Amygdala (tissue), 56 donors: ENCODE measurements at places on chromosomes 11 and 22.

DNA sequence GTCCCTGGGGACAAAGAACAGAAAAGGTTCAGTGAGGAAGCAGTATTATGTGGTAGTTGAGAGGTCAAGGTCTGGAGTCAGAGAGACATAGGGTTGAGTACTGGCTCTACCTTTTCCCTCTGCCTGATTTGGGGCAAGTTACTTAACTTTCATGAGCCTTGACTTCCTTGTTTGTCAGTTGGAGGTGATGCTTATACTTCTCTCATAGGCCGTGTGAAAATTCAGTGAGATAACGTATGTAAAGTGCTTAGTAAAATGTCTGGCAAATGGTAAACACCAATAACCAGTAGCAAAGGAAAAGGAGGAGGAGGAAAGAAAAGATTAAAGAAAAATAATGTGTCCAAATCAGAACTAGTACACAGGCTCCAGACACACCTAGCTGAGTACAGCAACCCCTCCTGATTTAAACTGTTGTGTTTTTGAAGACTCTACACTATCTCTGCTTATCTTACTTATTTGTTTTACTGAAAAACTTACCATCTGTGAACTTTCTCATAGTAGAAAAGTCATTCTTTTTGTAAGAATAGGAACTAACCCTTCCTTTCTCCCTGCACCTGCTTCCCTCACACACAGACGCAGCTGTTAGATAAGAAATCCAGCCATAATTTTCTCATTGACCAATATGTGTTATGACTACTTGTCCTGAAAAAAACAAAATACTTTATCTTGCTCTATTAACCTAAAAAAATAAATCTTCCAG lies 126.9 kb downstream of the CD44 start:
- no peak for DNase-seq

DNA sequence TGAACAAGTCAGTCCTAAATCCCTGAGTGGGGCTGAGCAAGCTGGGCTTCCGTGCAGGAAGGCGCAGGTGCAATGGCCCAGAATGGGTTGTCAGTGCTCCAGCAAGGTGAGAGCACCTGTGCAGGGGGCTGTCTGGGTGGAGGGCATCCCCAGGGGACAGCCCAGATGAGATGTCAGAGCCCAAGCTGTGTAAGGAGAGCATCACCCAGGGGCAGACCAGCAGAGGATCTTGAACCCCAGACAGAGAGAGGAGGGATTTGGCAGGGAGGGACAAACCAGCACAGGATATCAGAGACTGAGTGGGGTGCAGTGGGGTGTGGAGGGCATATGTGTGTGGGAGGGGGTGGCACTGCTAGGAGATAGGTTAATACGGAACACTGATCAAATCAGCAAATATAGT lies 114.9 kb upstream of the TMEM45B start:
- DNase-seq = no peak

- DNase-seq = no peak
Measured at GRCh38 chr22:47146391-47146790, 383.9 kb downstream of the TBC1D22A start.

- DNase-seq = no peak
Measured at GRCh38 chr11:91850533-91851275, 373.9 kb upstream of the FAT3 start.

DNA sequence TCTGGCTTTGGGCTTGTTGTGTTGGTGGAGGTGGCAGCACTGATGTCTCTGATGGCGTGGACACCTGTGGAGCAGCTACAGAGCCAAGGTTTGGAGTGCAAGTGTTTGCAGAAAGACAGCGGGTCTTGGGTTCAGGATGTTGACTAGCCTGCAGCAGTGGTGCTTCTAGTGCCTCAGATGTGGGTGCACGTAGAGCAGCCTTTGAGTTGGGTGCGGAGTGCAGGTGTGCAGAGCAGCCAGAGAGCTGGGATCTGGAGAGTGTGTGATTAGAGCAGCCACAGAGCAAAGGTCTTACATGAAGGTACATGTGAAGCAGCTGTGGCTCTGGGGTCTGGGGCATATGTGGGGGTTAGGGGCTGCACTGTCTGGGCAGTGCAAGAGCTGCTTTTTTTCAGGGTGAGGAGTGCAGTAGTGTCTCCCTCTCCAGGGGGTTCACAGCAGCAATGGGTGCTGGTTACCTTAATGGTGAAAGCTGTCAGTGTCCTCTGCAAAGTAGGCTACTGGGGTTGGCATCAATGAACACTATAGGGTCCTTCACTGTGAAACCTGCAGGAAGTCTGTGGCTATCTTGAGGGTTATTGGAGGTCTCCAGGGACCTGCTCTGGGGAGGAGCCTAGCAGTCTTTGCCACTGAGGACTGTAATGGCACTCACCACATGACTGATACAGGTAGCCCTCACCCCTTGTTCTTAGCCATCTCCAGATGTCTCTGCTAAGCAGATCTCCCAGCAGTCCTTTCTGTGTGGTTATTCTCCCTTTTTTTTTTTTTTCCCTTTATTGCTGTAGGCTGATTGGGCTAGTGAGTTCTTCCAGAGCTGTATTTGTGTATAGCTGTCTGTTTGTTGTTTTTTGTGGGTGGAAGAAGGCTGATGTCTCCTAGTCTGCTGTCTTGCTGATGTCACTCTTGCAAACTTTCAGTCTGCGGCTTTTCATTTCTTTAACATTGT lies 14.3 kb downstream of the BIRC2 start:
- no peak for DNase-seq

GRCh38 chr11:76267556-76267955 lies 61.3 kb upstream of the WNT11 start:
- no peak for DNase-seq

DNA sequence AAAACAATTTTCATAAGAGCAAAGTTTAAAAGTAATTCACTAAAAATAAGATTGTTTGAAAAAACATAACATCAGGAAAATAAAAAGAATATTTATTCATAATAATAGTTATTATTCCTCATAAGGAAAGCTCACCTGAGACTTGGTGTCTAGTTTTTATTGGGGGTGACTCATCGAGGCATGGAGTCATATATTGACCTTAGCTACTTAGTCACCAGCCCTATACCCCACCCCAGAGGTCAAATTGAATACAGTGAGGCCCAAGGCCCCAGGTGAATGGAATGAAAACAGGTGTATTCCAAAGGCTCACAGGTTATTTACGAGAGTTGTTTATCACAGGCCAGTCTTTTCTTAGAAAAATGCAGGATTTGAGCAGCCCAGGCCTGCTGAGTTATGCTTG lies 36.9 kb downstream of the CNTF start:
- no peak for DNase-seq

- DNase-seq = no peak
Measured at GRCh38 chr11:125401235-125401634, 94.8 kb downstream of the FEZ1 start.

GRCh38 chr11:72426758-72427157 lies 7.6 kb downstream of the CLPB start:
- DNase-seq = no peak

DNA sequence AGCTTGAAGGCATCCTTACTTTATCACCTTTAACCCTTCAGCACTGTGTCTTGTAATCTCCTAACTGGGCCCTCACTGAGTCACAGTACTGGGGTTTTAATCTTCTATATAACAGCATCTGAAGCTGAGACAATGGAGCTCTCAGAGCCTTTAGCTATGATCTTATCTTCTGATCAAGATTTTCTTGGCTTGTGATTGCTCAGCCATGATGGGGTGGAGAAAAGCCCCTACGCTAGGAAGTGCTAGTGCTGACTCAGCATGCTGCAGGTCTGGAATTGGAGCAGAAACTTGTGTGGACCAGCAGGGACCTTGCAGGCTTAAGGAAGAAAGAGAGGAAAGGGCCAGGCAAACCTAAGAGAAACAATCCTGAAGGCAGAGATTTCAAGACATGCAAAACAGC lies 71.7 kb upstream of the EED start:
- DNase-seq = no peak

DNA sequence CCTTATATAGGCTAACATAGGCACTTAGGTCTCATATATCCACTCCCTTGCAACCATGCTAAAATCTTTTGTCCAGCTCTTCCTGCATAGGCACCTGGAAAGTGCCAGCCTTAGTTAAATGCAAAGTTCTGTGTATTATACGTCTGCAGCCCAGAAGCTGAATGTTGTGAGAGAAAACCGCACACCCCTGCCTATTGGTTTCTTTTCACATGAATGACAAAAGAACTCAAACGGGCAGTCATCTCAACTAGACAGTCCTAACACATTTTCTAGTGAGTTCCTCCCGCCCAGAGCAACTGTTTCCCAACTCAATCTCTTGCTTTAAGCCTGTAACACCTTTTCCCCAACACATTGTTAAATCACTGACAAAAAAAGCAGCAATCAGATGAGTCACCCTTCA lies 69.4 kb upstream of the SC5D start:
- no peak for DNase-seq

DNA sequence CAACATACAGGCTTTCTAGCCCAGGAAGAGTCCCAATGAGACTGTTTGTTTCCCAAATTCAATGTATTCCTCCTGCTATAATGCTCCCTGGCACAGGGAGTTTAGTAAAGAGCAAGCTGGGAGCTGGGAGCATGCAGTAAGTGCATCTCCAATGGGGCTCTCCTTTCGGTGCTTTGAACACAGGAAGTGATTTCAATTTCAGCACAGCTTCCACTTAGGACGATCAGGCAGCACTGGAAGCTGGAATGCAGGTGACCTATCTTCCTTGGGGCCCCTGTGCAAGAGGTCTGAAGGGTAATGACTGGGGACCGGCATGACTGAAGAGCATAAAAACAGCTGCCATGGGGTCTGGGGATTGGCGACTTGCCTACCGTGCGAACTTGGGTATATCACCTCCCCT lies 76.0 kb downstream of the LARGE1 start:
- DNase-seq = no peak

GRCh38 chr11:3786781-3787428 lies 10.4 kb downstream of the NUP98 start:
- DNase-seq = no peak

DNA sequence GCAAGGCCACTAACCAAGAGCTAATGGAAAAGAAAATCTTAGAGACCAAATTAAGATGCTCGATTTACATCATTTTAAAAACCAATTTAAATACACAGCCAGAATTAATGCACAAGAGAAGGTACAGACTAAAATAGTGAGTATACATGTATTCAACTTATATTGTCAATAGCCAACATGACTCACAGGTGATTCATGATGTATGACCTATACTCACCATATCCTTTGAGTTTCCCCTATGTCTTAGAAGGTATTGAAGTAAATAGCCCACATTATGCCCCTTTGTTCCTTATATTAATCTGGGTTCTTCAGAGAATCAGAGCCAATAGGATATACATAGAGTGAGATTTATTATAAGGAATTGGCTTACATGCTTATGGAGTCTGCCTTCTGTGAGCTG lies 97.5 kb upstream of the ANO3 start:
- no peak for DNase-seq

DNA sequence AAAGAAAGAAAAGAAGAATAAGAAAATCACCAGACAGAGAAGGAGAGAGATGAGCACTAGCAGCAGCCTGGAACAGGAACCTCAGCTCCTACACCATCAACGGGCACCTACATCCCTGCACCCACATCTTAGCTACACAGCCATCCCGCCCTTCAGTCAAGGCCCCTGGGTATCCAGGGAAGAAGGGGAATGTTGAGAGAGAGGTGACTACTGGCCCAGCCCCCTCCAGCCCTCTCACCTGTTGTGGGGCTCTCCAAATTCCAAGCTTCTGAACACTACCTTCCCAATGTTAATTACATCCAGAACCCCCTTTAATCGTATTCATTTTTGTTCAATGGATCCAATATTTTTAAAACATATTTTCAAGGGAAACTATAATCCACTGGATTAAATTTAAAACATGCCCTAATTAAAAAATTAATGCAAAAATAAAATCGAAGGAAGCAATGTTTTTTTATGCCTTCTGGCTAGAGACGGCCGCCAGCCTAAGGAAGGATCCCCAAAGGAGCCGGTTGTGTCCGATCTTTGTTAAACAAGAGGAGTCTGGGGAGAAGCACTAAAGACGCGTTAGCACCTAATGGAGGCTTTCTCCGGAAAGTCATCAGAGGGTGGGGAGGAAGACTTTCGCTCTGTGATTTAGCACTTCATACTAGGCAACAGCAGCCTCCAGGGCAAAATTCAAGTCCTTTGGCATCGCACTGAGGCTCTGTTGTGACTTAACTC lies 9.5 kb downstream of the TPST2 start:
- no peak for DNase-seq

DNA sequence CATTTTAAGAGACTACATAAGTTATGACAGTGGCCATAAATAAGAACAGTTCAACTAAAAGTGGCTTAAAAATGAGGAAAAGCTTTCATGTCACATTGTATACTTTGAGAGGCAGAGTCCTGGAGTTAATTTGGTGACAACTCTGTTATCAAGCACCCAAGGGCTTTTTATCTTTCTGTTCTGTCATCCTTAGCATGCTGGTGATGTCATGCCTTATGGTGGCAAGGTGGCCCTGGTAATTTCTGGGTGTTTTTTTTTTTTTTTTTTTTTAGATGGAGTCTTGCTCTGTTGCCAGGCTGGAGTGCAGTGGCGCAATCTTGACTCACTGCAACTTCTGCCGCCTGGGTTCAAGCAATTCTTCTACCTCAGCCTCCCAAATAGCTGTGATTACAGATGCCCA lies 158.8 kb downstream of the AASDHPPT start:
- DNase-seq = no peak

DNA sequence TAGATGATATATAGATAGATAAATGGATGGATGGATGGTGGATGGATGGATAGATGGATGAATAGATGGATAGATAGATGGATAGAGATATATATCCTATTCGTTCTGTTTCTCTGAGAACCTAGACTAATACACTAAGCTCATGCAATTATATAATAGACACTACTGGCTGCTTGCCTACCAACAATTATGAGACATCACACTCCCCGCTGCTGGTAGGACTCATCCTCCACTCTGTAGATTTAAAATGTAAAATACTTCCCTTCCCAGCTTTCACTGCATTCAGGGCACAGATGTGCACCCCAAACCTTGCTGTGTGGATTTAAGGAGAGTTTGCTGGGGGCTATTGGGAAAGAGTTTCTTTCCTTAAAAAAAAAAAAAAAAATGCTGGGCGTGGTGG lies 28.3 kb upstream of the RCN1 start:
- no peak for DNase-seq

DNA sequence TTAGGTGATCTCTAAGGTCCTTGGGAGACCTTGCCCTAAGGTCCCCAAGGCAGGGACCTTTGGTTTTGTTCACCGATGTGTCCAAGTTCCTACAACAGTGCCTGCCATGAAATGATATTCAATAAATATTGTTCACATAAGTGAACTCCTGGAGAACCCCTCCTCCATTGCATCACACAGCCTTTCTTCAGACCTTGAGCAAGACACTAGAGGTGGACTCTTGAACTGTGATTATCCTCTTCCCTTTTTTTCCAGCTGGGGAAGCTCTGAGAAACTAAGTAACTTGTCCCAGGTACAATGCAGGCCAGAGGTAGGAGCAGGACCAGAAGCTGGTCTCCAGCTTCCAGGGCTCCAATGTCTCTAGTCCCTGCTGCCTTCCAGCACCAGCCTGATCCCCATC lies 76.6 kb upstream of the LMO1 start:
- DNase-seq = no peak

DNA sequence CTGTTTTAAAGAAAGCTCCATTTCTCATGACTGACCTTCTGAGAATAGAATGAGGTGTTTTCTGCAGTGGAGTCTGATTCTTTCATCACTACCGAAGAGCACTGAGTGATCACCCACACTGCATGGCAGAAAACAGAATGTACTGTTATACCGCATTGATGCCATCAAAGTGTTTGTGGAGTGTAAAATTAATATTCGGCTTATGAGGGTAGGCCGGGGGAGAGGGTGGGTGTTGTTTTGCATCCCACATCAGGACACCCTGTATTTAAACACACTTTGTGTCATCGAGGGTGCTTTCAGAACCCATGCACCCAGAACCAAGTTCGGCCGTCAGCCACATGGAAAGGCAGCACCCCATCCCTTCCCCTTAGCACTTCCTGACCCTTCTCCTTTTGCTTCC lies 41.3 kb upstream of the ETS1 start:
- DNase-seq = no peak
